ENCODE measurements at places on chromosomes 7 and 10.

- DNase-seq = no peak
These were observed 364.3 kb downstream of the PLXNA4 start for GRCh38 chr7:132211971-132212370.

DNA sequence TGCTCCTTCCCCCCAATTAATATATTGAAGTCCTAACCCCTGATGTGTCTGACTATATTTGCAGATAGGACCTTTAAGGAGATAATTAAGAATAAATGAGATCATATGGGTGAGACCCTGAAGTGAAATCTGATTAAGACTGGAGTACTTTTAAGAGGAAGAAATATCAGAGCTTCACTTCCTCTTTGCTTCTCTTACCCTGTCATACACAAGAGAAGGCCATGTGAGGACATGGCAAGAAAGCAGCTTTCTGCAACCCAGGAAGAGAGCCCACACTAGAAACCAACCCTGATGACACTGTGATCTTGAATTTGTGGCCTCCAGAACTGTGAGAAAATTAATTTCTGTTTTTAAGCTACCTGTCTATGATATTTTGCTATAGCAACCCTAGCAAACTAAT lies 44.2 kb downstream of the JMJD1C start:
- DNase-seq = no peak

GRCh38 chr7:71652510-71652909 lies 520.6 kb downstream of the GALNT17 start:
- DNase-seq = no peak

DNA sequence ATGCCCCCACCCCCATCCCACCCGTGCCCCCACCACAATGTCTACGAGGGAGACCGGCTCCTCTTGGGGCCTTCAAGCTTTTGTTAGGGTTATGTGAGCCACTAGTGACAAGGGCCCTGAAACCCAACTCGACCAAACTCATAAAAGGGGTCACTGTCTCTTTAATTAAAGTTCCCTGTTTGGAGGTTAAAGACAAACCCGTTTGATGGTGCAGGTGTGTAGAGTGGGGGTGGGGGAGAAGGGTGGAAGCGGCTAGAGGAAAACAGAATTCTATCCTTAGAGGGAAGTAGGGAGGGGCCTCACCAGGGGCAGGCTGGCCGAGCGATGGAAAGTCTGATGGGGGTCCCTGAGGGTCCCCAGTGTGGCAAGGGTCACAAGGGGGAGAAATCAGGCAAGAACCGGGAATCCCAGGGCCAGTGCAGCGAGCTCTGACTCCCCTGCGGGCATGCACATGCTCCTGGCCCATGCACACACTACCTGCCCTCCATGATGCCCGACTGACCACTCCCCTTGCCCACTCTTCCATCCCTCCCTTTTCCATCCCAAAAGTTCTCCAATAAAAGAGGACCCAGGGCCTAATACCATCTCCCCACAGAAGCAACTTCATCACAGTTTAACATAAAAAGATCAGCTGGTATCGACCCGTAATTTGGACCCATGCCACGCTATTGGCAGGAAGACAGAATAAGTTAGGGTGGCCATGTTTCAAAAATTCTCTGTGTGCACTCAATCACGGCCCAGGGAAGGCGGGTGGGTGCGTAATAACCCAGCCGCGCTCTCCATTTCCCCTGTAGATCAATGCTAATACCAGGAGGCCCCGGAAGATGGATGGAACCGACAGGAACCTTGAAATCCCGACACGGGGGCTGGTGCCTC lies 35.9 kb upstream of the SLF2 start:
- no peak for DNase-seq

GRCh38 chr7:40570223-40570622 lies 435.4 kb downstream of the SUGCT start:
- DNase-seq = no peak

DNA sequence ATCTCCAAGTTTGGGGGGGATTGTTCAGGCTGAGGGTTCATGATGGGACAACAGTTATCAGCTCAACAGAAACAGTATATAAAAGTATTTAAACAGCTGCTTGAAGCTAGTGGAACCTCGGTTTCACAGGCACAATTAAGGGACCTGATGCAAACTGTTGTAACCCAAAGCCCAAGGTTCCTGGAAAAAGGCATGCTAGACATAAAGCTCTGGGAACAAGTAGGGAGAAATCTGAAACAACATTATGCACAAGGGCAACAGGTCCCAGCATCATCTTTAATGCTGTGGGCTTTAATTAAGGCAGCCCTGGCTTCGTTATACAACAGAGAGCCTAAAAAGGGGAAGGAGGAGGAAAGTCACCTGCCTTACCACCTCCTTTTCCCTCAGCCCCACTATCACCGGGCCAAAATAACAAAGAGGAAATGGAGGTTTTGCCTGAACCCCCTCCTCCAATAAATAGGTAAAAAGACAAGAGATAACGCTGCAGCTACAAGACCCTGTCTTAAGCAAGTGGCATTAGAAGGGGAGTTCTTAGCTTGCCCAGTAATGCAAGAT lies 83.2 kb upstream of the GPR22 start:
- no peak for DNase-seq

GRCh38 chr7:28609608-28610007 lies 197.3 kb downstream of the CREB5 start:
- no peak for DNase-seq

DNA sequence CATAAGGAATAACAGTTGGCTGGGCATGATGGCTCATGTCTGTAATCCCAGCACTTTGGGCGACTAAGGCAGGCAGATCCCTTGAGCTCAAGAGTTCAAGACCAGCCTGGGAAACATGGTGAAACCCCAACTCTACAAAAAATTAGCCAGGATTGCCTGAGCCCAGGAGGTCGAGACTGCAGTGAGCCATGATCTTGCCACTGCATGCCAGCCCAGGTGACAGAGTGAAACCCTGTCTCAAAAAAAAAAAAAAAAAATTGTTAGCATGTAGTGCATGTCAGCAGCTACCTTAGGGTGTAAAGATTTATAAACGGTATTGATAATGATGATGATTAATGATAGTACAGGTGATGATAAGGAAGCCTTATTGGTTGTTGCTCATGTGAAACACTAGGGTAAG lies 331.2 kb upstream of the FZD1 start:
- no peak for DNase-seq

GRCh38 chr10:116084161-116084560 lies 188.8 kb downstream of the GFRA1 start:
- DNase-seq = no peak

DNA sequence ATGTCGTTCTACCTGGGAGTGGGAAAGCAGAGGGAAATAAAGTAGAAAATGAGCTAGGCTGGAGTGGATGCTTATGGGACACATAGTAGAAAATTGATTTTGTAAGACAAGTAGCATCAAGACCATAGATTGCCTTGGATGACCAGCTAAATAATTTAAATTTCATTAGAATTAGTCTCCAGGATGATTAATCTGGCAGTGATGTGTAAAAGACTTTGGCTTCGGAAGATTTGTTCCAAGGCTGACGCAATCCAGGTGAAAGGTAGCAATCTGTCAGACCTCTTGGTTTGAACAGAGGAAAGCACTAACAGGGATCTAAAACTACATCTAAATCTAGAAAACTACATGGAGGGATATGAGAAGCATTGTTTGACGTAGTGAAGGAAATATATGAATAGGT lies 236.5 kb downstream of the ARL4A start:
- no peak for DNase-seq

DNA sequence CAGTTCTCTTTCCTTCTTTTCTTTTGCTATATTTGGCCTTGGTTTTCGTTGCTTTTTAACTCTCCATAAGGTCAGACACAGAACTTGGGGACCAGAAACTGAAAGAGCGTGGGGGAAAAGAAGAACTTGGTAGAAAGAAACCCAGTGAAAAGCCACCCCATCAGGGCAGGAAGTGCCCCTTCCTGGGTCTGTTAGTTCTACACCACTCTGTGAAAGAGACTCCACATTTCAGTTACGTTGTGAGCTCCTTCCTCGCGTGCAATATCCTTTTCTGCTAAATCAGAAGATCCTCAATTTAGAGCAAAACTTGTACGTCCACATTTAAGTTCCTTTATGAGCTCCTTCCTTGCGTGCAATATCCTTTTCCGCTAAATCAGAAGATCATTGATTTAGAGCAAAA lies 220.6 kb upstream of the FOXK1 start:
- DNase-seq = no peak

DNA sequence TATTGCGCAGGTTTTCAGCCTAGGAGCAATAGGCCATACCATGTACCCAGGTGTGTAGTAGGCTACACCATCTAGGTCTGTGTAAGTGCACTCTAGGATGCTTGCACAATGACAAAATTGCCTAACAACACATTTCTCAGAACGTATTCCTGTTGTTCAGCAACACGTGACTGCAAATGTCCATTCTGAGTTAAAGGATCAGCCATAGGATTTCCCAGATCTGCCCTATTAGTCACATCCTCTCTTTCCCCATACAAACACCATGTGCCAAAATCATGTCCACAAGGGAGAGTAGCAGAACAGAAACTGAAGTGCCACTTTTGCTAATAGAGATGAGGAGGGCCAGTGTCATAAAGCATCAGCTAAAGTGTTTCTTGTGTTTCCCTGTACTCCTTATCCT lies 42.6 kb upstream of the AMPH start:
- DNase-seq = no peak

- DNase-seq = no peak
These were observed 238.1 kb downstream of the ZNF248 start for GRCh38 chr10:37619336-37619735.

DNA sequence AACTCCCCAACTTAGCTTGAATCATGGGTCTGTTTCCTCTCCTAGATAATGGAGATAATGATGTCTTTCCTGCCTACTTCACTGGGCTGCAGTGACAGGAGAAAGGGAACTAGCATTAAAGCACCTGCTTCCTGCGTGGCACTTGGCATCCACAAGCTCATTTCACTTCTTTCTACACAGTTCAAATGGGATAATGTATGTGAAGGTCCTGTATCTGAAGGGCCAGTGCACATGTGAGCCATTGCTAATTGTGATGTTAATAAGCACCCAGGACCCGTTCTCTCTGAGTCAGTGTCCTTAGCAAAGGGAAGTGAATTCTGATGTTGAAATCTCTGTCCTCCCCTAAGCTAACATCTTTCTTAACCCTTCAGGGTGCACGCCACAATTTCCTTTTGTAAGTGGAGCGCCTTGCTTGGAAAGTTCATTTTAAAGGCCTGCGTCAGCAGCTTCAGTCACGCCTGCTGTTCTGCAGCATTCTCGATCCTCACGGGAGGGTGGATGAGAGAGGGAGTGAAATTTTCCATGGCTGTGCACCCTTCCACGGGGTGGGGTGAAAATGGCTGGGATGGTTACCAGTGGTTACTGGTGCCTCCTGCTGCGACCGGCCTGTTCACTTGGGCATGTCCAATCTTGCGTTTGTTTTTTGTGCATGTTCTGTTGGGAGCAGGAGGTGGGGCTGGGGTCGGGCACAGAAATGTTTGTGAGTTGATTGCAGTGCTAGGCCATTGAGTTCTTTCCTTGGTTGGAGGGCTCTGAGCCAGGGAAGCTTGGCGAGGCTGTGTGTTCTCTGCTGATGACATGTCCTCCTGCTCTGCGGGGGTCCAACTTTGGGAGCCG lies 59.2 kb downstream of the HK1 start:
- DNase-seq = no peak

GRCh38 chr7:69862413-69863064 lies 264.3 kb downstream of the AUTS2 start:
- no peak for DNase-seq

GRCh38 chr7:48274662-48275061 lies 103.4 kb downstream of the ABCA13 start:
- DNase-seq = no peak
